ENCODE measurements at places on chromosomes 6 and 20.

- DNase-seq: no peak
Observed at GRCh38 chr6:104312851-104313250, 546.9 kb downstream of the HACE1 start.

- DNase-seq: peak; percentile 95
Observed at GRCh38 chr6:82862543-82862942, 203.1 kb downstream of the UBE3D start.

DNA sequence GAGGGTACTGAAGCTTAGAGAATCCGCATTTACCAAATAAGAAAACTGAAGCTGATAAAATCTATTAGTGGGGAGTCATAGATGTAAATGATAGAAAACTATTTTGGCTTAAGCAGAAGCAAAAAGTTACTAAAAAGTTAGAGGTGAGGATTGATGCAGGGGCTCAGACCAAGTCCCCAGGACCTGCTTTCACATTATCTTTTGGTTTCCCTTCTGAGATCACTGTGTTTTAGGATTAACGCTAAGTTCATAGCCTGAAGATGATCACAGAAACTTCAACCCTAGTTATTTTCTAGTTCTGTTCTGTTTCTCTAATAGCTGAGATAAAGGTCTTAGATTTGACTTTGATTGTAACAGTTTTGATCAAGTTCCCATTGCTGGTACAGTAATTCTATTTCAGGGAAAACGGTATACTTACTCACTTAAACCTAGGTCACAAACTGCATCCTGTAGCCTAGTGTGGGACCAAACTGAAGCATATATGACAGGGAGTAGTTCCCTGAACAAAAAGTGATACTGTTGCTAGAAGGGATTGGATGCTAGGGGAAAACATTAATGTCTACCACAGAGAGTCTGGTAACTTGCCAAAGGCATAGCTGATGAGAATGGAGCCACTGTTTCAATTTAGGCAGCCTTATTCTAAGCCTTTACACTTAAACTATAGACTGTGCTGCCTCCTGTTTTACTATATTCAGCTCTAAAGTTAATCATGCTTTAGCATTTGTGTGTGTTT is 13.1 kb downstream of the CYB5R4 start:
- DNase-seq: peak; percentile 39

GRCh38 chr6:28462401-28462800 is 19.1 kb upstream of the ZSCAN23 start:
- DNase-seq: no peak

- no peak for DNase-seq
Observed at GRCh38 chr20:708956-709355, 33.4 kb upstream of the SCRT2 start.

DNA sequence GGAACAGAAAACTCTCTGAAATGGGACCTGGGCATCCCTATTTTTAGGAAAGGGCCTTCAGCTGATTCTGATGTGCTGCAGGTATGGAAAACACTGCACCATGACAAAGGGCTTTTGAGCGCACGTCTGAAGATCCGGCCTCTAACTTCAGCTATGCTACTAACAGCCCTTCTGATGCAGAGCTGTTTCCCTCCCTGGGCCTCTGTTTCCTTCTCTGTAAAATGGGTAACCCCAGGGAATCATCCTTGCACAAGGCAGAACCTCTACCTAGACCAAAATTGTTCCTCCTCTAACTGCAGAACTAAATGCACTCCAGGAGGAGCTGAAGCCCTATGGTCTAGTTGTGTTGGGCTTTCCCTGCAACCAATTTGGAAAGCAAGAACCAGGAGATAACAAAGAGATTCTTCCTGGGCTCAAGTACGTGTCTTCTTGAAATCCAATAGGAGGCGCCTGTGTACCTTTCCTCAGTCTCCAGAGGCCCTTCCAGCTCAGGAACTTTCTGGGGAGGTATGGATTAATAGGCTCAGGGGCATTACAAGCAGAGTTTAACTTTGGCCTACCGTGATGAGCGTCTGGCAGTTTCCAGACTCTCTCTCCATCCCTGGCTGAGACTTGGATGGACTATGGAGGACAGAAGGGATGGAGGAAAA is 5.9 kb downstream of the GPX5 start:
- no peak for DNase-seq

DNA sequence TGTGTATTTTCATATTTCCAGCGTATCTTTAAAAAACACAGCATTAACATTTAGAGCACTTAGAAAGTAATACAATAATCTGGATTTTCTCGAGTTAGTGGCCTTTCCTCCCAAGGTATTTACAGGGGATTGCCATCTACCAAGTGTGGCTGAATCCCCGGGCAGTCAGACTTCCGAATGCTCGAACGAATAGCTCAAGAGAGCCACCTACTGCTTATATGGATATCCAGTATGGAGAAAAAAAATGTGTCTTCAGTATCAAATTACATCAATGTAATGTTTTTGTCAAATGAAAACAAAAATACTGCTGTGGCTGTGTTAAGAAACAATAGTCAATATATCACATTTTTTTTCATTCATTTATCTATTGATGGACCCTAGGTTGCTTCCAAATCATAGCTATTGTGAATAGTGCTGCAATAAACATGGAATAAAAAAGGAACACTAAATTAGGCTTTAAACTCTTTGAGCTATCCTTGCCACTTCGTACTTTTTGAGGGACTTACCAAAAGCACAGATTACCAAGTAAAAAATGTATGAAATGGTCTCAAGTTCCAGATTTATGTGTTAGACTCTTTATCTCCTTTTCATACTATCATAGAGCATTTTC is 654.5 kb upstream of the PTCHD4 start:
- DNase-seq: peak; percentile 66

DNA sequence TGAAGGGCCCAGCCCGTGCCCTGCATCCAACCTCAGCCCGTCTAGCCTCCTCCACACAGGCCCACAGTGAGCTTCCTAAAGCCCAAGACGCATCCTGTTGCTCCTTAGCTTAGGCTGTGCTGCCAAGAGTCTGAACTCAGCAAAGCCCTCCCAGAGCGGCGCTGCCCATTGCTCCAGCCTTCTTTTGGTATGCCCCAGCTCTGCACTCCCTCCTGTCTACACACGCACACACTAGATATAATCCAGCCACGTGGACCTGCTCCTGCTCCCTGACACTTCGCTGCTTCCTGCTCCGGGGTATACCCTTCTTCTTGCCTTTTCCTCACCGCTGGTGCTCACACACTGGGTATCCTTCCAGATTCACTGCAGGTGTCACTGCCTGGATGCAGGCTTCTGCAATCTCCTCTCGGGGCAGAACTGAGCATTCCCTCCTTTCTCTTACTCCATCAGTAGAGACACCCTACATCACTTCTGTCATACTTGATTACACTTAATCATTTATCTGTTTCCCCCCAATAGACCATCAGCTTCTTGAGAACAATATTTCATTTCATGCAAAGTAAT is 23.8 kb downstream of the GABRR2 start:
- no peak for DNase-seq

GRCh38 chr6:134619077-134619476 is 301.2 kb upstream of the SGK1 start:
- no peak for DNase-seq

Measured in EH (cell line).